ENCODE measurements at places on chromosomes 3 and 15.

DNA sequence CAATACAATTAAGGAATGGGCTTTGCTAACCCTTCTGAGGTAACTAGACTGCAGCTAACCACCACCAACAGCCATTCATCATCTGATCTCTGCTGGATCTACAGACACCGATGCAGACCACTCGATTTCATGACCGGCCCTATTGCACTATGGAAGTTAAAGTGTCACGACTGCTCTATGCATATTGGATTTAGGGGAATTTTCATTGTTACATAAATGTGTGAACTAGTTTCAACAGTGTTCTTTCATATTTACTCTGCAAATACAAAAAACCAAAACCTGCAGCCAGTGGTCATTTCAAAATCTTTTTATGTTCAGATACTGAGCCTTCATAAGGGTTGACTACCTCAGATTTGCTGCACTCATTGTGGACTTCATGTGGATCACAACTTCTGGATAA, 14.5 kb downstream of the CDV3 start:
- DNase-seq: no peak

DNA sequence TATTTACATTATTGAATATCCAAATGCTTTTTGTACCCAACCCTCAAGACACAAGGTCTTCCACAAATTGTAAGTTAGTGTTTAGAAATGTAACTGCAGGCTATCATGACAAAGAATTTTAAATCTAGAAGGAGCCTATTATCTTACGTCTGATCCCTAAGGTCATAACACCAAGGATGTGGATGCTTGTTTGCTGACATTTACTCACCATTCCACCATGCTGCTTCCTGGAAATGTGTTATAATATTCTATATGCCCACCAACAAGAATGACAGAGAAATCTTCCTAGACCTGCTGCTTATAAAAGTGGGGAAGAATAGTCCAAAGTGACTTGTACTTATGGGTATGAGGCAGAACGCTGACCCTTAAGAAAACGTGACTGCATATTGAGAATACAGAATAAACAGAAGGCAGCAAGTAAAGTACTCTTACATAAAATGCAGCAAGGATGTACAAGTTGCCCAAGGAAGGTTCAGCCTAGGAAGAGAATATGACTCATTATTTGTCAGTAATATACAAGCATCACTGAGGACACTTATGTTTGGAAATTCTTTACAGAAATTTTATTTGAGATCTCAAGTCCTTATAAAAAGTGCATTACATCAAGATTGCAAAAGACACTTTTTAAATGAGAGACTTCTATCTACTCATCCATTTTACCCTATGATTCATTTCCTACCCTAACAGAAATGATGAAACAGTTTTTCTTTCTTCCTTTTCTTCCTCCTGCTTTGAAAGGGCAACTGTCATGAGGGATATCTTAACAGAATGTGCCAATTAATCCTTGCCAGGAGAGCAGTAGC, 59.6 kb downstream of the ESYT3 start:
- DNase-seq: no peak

- DNase-seq: no peak
Observed at GRCh38 chr3:127156338-127157050, 36.4 kb upstream of the PRR23E start.

DNA sequence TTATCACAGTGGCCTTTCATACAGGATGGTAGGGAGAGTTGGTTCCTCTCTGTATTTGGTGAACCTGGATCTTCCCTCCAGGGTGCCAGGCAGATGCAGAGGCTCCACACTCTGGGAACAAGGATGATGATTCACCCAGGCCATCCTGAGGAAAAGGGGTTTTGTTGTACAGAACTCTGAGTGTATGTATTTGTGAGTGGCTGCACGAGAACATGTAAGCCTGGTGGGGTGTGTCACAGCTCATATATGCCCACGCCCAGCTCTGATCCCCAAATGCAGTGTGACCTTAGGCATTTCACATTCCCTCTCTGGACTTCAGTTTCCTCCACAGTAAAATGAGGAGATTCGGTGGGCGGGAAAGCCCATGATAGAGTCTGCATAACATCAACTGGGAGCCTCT, 11.6 kb upstream of the CILP start:
- no peak for DNase-seq

GRCh38 chr3:194011807-194012206, 124.1 kb upstream of the HES1 start:
- DNase-seq: no peak

DNA sequence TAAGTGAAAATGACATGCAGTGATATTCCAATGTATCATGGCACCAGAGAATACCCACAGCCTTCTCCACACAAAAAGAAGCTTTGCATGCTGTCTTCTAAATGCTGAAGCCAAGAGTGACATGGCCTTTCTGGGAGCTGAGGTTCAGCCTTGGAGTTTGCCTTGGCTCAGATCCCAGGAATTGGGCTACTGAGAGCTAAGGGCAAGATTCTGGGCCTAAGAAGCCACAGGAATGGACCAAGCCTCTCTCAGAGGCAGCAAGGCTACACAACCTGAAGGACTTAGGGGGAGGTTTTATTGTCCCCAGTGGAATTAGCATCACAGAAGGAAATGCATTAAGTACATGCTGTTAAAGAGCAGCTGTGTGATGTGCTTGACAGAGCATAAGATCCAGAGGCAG, 1078.5 kb downstream of the TUSC7 start:
- no peak for DNase-seq

Measured in stimulated activated CD4-positive, alpha-beta T cell treated with anti-CD3 and anti-CD28 coated beads, Interleukin-15, amount 100 ng/mL, for 1 hour (primary cell).